ENCODE measurements at places on chromosomes 16 and 17.

DNA sequence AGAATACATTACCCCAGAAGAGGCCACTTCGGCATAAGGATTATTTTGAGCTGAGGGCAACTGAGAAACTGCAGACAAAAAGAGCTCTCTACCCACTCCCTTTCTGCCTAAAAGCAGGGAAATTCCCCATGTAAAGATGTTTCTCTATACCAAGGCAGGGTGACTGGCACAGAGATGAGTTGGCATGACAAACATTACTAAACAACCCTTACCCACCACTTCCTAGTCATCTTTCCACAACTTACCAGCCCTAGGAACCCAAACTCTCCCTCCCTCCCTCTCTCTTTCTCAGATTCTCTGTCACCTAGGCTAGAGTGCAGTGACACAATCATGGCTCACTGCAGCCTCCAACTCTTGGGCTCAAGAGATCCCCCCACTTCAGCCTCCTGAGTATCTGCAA, 68.6 kb downstream of the EMP2 start:
- DNase-seq = no peak

DNA sequence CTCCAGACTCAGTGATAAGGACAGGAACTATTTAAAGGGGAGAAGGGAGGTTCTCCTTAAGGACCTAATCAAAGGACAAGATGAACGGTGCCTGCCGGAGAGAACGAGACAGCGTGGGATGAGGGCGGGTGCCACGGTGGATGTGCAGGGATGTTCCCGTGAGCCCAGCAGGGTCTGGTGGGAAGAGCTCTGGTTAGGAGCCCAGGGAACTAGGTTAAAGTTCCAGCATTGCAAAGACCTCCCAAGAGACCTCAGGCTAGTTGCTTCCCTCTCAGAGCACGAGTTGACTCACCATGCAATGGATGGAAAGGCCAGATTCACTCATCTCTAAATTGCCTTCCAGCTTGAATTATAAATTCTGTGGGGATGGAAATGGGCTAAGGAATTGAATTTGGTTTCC, 14.7 kb downstream of the CCR7 start:
- DNase-seq = peak; percentile 86

- DNase-seq = no peak
These were observed 220.6 kb downstream of the LGALS9B start for GRCh38 chr17:20246692-20247091.

DNA sequence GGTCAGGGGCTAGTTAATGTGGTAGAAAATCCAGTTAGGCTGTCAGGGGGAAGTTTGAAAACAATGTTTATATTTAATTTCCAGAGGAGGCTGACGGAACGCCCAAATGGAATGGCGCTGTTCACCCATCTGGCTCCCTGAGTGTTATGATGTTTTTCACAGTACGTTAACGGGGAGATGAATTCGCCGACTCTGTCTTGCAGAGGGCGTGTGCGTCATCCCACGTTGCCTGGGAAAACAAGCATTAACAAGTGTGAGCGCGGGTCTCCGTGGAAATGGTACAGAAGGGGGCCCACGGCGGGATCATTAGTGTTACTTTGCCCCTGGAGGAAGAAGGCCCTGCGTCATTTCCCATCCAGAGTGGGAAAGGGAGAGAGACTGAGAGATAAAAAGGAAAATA, 29.6 kb downstream of the RGS9 start:
- DNase-seq = no peak

DNA sequence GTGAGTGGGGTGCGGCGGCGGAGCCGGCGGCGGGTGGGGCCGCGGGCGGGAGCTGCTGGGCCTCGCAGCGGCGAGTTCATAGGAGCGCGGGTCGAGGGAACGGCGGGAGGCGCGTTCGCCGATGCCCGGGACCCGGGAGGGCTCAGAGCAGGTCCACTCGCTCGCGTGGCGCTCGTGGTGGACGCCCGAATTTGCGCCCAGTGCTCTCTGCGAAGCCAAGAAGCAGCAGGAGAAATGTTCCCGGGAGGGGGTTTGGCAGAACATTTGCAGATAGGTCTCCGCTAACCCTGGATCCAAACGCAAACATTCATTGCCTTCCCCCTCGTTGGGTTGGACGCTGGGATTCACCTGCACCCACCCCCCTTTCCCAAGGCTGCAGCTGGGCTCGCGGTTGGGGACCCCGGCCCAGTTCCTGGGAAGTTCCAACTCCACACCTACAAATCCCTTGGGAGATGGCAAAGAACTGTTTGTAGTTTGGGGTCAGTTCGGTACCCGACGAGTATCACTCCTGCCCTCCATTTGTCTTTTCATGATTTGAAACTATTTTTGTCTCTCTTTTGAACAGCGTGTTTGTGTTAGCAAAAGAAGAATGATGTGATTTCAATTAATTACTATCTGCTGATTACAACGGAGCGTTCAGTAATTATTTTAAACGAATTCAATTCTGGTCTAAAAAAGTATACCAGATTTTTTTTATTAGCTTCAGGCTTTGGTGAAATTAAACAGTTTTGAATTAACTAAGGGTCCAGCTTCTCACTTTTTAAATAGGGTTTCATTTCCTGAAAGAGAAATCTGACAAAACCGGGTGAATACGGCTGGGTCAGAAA, 2.3 kb downstream of the NTN1 start:
- no peak for DNase-seq

GRCh38 chr17:78325076-78325687, 34.7 kb downstream of the SOCS3 start:
- peak; percentile 71 for DNase-seq
